Sigmoid colon (tissue), 7 donors: ENCODE measurements at places on chromosomes 12 and 14. TPM values are rescaled to one million over a fixed set of nuclear protein-coding genes. Genes with fewer than 3 reads are reported as not detected.

GRCh38 chr12:48145981-48146380, 11.3 kb downstream of the ASB8 start:
- no peak for DNase-seq
- no peak overlapping the region for H3K4me3 ChIP-seq
- peaks cover 68% of the 10 kb centered on the region for H3K36me3 ChIP-seq
- no peaks in the 10 kb centered on the region for H3K27me3 ChIP-seq

DNA sequence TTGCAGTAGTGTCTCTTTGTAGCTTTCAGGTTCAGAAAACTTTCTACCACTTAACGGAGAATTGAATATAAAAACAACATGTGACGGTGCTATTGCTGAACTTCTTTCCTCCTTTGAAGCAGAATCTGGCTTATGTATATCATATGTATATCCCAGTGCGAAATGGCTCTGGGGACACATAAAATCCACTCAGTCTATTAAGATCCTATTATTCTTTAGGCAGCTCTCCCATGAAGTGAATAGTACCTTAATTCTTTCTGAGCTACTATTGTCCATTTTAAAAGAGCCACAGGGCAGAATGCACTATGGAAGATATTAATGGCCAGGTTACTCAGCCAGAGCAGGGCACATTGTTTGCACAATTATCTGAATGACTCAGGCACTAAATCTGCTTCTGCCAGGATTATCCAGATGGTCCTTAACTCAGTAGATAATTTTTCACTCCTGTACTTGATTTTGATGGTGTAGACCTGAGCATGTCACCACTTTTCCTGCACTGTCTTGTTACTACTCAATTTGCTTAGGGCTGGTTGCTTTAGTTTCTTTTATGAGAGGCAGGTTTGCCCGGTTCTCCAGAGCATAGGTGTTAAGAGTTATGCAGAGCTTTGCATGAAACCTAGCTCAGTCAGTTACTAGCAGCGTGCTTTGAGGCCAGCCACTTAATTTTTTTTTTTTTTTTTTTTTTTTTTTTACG, 5.5 kb downstream of the CNTN1 start:
- H3K27ac ChIP-seq, result no peak overlapping the region
- no peaks in the 10 kb centered on the region for H3K27me3 ChIP-seq
- H3K36me3 ChIP-seq, result no peaks in the 10 kb centered on the region
- peaks cover 8% of the 10 kb centered on the region for H3K4me1 ChIP-seq

DNA sequence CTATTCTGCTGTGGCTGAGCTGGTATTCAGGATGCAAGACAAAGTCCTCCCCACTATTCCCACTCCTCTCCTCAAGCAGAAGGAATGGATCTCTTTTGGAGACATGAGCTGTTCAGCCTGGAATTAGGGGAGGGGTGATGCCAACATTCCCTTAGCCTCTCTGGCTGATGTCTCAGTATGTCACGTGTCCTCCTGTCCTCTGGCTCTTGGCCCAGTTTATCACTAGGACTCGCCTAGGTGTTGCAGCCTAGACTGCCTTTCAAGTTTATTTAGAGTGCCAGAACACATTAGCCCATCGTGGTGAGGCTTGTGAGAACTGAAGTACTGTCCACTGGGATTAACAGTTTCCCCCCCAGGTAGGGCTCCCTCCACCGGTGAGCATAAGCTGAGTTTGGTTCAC, 239.9 kb upstream of the MIS18BP1 start:
- no peak overlapping the region for H3K27ac ChIP-seq
- no peak for DNase-seq
- no peak overlapping the region for H3K4me3 ChIP-seq
- no peaks in the 10 kb centered on the region for H3K36me3 ChIP-seq
- no peaks in the 10 kb centered on the region for H3K4me1 ChIP-seq
- no peaks in the 10 kb centered on the region for H3K27me3 ChIP-seq

Gene KRT77
- not detected for total RNA-seq

Gene OR10P1
- total RNA-seq, result not detected

DNA sequence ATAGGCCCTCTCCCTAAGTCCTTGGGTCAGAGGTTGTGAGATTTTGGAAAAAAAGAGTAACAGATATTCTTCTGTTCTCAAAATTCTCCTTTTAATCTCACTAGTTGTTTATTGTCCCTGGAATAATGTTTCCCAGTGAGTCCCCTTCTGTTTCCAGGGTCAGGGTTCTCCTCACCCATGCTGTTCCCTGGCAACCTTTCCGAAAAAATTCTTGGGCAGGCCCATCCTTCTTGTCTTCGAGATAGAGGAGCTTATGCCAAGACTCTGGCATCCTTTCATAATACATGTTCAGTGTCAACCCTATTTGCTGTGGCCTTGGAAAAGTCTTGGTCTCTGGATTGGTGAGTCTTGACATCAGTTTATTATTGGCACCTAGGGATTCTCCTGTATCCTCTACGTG, 212.4 kb upstream of the FAR2 start:
- H3K4me1 ChIP-seq, result no peaks in the 10 kb centered on the region
- no peak overlapping the region for H3K27ac ChIP-seq
- no peaks in the 10 kb centered on the region for H3K27me3 ChIP-seq

GRCh38 chr12:92506460-92506859, 196.3 kb upstream of the PLEKHG7 start:
- peaks cover 46% of the 10 kb centered on the region for H3K4me1 ChIP-seq
- H3K27me3 ChIP-seq, result no peaks in the 10 kb centered on the region
- no peak for DNase-seq
- no peaks in the 10 kb centered on the region for H3K36me3 ChIP-seq
- H3K4me3 ChIP-seq, result no peak overlapping the region
- peak overlapping the region; percentile 78 for H3K27ac ChIP-seq

DNA sequence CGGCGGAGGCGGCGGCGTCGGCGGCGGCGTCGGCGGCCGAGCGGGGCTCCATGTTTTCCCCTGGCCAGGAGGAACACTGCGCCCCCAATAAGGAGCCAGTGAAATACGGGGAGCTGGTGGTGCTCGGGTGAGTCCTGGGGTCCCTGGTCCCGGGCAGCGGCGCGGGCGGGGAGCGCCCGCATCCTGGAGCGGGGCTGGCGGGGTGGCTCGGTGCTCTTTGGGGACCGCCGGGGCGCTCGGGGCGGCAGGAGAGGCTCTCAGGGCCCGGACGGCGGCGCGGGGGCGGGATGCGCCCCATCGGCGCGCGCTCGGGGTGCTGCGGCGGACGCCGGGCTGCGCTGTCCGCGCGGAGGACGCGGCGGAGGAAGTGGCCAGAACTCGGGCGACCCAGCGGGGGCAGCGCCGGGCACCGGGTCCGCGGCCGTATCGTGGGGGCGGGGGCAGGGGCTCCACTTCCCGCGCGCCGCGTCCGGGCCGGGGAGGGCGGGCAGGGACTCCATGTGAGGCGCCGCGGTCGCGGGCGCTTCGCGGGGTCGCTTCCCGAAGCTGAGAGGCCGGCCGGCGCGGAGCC, 485 bp downstream of the PELI2 start:
- no peaks in the 10 kb centered on the region for H3K36me3 ChIP-seq
- peak overlapping the region; percentile 88 for H3K27ac ChIP-seq
- peak overlapping the region; percentile 82 for H3K4me3 ChIP-seq
- H3K27me3 ChIP-seq, result no peaks in the 10 kb centered on the region
- peaks cover 41% of the 10 kb centered on the region for H3K4me1 ChIP-seq

Gene GPR84
- total RNA-seq, result not detected

Gene MIP
- not detected for total RNA-seq

GRCh38 chr14:38127784-38128183, 79.9 kb upstream of the SSTR1 start:
- no peak for DNase-seq
- H3K36me3 ChIP-seq, result no peaks in the 10 kb centered on the region
- no peaks in the 10 kb centered on the region for H3K4me1 ChIP-seq
- H3K4me3 ChIP-seq, result no peak overlapping the region

DNA sequence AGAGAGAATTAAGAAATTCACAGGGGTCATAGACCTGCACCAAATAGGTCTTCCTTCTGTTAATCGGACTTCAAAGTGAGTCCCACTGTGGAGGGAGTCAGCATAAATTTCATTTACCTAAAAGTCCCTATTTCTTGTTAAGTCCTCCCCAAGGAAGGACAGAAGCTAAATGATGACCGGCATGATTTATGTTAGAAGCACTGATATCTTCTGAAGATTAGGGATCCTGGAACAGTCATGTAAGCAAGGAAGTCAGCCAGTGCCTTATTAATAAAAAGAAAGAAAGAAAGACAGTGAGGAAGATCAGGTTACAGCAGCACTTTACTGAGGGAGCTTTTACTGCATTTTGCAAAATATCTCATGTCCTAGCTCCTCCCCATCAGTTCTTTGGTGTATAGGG, 287.5 kb downstream of the FOXG1 start:
- no peaks in the 10 kb centered on the region for H3K27me3 ChIP-seq
- H3K27ac ChIP-seq, result no peak overlapping the region
- H3K4me3 ChIP-seq, result no peak overlapping the region
- H3K36me3 ChIP-seq, result no peaks in the 10 kb centered on the region
- DNase-seq, result no peak

- peaks cover 32% of the 10 kb centered on the region for H3K27me3 ChIP-seq
- peaks cover 11% of the 10 kb centered on the region for H3K4me1 ChIP-seq
- no peaks in the 10 kb centered on the region for H3K36me3 ChIP-seq
- H3K27ac ChIP-seq, result no peak within 1 kb of the TSS
- DNase-seq, result no peak
Measured at GRCh38 chr12:5945071-5946008, at the start of gene ANO2. Gene ANO2 (minus strand): TSS chr12:5945259. CDS start chr12:5945217, 42 bp downstream.

DNA sequence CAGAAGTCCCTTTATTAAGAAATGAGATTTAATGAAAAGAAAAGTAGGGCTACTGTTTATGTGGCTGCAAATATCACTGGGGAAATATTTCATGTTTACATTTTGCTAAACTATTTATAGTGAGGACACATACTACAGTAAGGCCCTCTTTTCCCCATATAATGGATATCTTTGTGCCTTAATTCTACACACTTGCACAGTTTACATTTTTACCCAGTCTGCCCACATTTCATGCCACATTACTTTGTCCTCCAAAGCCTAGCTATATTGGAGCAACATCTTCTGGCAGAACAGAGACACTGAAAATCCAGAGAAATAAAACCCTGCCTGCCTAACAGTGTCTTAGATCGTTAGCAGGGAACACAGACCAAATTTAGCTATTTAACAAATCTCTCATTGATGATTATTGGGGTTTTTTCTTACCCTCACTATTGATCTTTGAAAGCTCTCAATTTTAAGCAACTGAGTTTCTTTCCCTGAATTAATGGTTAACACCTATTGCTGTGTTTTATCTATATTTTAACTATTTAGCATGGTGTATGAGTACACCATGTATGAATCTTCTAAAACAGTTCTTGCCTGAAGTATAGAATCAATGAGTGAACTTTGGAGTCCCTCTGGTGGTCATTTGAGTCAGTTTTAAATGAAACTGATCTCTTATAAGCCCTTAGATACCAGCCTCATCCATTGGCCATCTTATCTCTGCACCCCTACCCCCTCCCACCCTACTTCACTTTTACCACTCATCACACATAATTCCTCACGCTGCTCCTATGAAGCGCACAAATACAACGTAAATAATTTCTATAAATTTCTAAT, 170.2 kb downstream of the BCAT1 start:
- no peaks in the 10 kb centered on the region for H3K27me3 ChIP-seq
- H3K4me3 ChIP-seq, result no peak overlapping the region
- no peaks in the 10 kb centered on the region for H3K4me1 ChIP-seq
- H3K36me3 ChIP-seq, result no peaks in the 10 kb centered on the region

DNA sequence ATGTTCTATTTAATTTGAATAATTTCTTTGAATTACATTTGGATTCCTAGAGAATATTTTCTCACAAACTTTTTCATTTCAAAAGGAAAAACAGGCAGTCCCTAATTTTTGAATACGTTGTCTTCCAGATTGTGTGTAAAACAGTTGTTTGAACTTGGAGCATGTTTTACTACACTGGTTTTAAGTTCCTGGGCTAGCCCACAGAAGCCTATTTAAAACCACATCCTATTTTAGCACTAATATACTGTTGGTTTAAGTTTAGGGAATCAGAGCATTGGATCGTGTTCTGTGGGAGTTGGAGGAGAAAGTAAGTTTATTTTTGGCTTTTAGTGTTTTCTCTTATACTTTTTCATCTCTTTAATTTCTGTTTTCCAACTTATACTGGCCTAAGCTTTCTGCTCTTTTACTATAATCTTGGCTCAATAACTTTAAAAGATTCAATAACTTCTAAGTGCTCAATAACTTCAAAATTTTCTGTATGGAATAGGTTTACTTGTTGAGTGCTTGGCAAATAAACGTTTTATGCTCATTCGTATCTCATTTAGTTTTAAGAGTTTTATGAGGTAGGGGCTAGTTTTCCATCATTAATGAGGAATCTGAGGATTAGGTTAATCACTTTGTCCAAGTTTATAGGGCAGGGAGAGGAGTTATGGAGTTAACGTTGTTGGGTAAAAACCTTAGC, 14.9 kb downstream of the LEMD3 start:
- peaks cover 11% of the 10 kb centered on the region for H3K4me1 ChIP-seq
- no peak overlapping the region for H3K4me3 ChIP-seq
- H3K36me3 ChIP-seq, result no peaks in the 10 kb centered on the region
- H3K27ac ChIP-seq, result no peak overlapping the region
- no peaks in the 10 kb centered on the region for H3K27me3 ChIP-seq
- DNase-seq, result no peak

DNA sequence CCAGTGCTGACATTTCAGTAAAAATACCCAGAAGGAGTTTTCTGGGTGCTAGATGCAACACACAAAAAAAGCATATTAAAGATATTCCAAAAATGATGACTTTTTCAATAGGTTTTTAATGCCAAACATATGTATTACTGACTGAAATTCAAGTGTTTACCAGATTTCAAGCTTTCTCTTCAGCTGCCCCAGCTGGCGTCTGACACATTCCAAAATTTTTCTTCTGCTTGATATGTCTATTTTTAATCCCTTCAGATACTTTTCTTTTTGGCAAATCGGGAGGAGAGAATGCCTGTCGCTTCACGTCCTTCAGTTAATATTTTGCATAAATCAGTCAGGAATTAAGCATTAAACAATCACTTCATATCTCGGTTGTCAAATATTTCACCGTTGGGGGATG, 7.1 kb upstream of the CCDC60 start:
- H3K4me3 ChIP-seq, result no peak overlapping the region
- peak overlapping the region; percentile 81 for H3K27ac ChIP-seq
- no peak for DNase-seq
- H3K36me3 ChIP-seq, result no peaks in the 10 kb centered on the region
- no peaks in the 10 kb centered on the region for H3K27me3 ChIP-seq

- no peak overlapping the region for H3K4me3 ChIP-seq
- H3K4me1 ChIP-seq, result no peaks in the 10 kb centered on the region
- DNase-seq, result no peak
- no peaks in the 10 kb centered on the region for H3K27me3 ChIP-seq
- H3K36me3 ChIP-seq, result no peaks in the 10 kb centered on the region
Measured at GRCh38 chr12:42343721-42344120, 17.8 kb downstream of the PPHLN1 start.

Gene PLEKHG7
- not detected for total RNA-seq

GRCh38 chr12:87085286-87085685, 829.1 kb upstream of the MGAT4C start:
- H3K27ac ChIP-seq, result no peak overlapping the region
- no peaks in the 10 kb centered on the region for H3K36me3 ChIP-seq
- H3K4me3 ChIP-seq, result no peak overlapping the region
- no peaks in the 10 kb centered on the region for H3K4me1 ChIP-seq

GRCh38 chr12:127025545-127025944, 1241.4 kb upstream of the TMEM132C start:
- H3K36me3 ChIP-seq, result no peaks in the 10 kb centered on the region
- H3K4me3 ChIP-seq, result no peak overlapping the region
- no peaks in the 10 kb centered on the region for H3K4me1 ChIP-seq

- H3K27ac ChIP-seq, result no peak overlapping the region
- DNase-seq, result no peak
- no peaks in the 10 kb centered on the region for H3K4me1 ChIP-seq
Measured at GRCh38 chr12:126507231-126507630, 1442.0 kb downstream of the AACS start.
